ENCODE measurements at places on chromosomes 5 and 9. TPM values are rescaled to one million over a fixed set of nuclear protein-coding genes. Genes with fewer than 3 reads are reported as not detected.

The PCDHA13 gene
- total RNA-seq = not detected

The PTGER4 gene
- total RNA-seq = 1.5 TPM

The PDE6A gene
- total RNA-seq = 0.13 TPM

The JADE2 gene
- total RNA-seq = 32.2 TPM

All from A549 treated with CORT108297 at 1 μM for 4 hours (cell line).